Spinal cord (tissue), 10 donors: ENCODE measurements at places on chromosomes 7 and 10.

- no peak for DNase-seq
These were observed 46.2 kb upstream of the STMP1 start for GRCh38 chr7:135616136-135616535.

DNA sequence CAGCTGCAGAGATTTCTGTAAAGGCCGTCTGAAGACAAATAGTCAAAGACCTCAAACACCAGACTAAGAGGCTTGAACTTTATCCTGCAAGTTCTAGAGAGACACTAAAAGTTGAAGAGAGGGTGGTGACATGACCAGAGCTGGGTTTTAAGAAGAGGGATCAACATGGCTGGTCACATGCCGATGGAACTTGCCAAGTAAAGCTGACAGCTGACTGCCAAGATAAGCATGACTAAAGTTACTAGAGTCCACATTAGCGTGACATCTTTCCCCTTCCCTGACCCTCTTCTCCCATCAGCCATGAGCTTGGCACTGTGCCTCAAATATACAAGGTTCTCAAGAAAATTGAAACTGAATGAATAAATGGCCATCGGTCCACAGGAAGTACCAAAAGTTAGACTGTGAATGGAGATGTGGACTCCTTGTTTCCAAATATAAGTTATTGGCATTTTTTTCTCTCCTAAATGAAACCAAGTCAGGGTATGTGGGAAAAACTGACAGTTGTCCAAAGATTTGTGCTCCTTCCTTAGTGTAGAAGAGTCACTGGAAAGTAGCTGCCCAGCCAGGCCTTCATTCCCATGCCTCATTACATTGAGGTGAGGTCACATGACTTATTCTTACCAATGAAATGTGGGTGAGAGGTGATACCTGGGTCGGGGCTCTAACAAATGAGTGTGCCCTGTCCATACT lies 24.5 kb downstream of the XPNPEP1 start:
- DNase-seq: no peak

- DNase-seq: no peak
These were observed 9.2 kb upstream of the SVIL start for GRCh38 chr10:29643771-29644501.

GRCh38 chr7:80373429-80374032 lies 138.3 kb downstream of the GNAT3 start:
- DNase-seq: no peak

- no peak for DNase-seq
These were observed 1.9 kb downstream of the RSBN1L start for GRCh38 chr7:77698042-77698625.
